ENCODE measurements at places on chromosomes 6 and 20.

GRCh38 chr6:155701342-155701741 lies 245.7 kb upstream of the NOX3 start:
- DNase-seq = no peak

DNA sequence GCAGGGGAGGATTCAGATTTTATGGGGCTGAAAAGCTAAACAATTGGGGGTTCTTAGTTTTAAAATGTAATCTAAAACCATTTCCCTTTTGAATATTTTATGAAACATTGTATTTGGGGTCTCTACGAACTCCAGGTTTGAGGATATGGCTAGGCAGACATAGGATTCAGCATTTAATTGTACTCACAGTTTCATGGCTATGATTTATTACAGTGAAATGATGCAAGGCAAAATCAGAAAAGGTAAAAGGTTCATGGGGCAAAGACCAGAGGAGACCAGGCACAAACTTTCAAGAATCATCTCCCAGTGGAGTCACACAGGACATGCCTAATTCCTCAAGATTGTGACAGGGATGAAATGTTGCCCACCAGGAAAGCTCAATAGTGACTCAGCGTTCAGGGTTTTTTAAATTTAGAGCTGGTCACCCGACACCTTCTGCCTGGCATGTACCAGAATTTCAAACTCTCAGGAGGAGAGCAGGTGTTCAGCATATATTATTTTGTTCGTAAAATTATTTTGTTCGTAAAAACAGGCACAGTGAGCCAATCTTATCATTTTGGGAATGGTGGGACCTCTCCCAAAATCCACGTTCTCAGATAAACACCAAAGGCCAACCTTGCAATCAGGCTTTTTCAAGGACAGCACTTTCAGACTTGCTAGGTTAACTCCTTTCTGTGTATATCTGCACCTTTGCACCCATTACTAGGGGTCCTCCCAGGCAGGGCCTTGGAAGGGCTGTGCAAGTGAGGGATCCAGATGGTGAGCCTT lies 270.3 kb downstream of the NKAIN2 start:
- DNase-seq = no peak

- DNase-seq = peak; percentile 29
Observed at GRCh38 chr6:40796260-40797221, 209.4 kb upstream of the LRFN2 start.

DNA sequence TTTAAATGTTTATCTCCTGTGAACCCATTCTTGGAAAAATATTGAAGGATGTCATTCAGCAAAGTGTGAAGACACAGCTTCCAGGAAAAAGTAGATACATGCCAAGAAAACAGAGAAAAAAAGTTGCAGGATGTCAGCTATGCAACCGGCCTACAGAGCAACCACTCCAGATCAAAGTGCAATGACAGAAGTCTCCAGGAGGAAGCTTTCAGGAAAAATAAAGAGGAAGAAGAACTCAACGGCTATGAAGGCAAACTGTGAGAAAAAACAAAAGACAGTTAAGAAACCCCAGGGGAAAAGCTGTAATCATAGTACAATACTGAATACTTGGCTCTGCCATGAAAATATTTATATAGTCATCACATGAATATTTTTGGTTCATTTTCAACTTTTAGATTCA lies 30.6 kb downstream of the REPS1 start:
- peak; percentile 57 for DNase-seq

DNA sequence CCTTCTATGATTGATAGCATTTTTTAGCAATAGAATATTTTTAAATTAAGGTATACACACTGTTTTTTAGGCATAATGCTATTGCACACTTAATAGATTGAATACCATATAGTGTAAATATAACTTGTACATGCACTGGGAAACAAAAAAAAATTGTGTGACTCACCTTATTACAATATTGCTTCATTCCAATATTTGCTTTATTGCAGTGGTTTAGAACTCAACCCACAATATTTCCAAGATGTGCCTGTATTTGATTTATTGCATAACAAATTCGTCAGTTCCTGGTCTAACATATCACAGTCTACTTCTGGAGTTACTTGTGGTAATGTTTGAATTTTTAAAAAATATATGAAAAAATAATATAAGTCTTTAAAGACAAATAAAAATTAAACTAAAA lies 41.9 kb upstream of the DEFB112 start:
- DNase-seq = no peak

DNA sequence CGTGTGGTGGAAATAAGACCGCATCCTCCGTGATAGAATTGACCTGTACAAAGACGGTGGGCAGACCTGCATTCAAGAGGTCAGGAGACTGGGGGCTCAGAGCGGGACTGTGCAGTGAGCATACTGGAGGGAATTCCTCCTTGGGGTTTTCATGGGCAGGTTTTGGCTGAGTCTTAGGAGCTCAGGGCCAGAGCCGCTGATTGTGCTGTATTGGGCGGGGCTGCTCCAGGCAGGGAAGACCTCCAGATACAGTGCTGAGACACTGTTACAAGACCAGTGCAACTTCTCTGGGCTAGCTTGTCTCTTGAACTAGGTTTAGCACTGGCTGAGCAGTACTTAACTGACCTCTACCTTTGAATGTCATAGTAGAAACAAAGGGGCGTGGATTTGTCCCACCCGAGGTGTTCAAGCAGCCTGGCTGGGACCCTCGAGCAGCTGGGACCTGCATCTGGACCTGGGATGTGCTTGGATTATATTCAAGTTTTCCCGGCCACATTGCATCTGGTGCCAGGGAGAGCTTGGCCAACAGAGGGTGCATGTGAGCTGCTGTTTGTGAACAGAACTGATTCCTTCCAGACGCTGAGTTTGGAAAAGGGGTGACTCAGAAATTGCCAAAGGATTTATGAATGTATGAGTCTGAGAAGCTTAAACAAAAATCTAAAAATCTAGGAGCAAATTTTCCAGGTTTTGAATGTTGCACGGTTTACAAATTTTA lies 33.4 kb upstream of the SLC22A1 start:
- peak; percentile 85 for DNase-seq

- DNase-seq = no peak
Observed at GRCh38 chr20:63966944-63967322, 2.8 kb downstream of the ZNF512B start.

DNA sequence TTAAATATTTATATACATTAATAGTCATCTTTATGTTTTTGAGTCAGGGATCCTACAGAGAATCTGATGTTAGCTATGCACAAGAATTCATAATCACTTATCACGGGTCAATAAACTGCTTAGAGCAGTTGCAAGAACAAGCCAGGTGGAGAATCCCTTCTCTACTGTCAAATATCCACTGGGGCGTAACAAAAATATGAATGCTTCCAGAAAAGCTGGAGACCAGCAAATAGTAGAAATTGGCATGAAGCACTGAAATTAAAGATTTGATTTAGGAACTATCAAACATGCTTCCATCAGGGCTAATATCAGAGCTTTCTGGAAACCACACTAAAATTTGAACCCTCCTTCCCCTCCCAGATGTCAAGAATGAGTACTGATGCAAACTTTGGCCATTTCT lies 37.3 kb downstream of the ADGRG6 start:
- DNase-seq = no peak

GRCh38 chr6:159463119-159463829 lies 229.8 kb downstream of the SOD2 start:
- peak; percentile 27 for DNase-seq

DNA sequence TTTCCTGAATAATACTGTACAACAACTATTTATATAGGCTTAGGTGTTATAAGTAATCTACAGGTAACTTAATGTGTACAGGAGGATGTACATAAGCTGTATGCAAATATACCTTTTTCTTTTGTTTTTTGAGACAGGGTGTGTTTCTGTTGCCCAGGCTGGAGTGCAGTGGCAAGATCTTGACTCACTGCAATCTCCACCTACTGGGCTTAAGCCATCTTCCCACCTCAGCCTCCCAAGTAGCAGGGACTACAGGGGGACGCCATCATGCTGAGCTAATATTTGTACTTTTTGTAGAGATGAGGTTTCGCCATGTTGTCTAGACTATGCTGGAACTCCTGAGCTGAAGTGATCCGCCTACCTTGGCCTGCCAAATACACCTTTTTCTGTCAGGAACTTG lies 191.7 kb upstream of the ZNF217 start:
- no peak for DNase-seq

- DNase-seq = peak; percentile 41
Observed at GRCh38 chr6:144559865-144560593, 274.9 kb downstream of the UTRN start.

GRCh38 chr6:5204376-5204775 lies 56.4 kb downstream of the LYRM4 start:
- DNase-seq = no peak

DNA sequence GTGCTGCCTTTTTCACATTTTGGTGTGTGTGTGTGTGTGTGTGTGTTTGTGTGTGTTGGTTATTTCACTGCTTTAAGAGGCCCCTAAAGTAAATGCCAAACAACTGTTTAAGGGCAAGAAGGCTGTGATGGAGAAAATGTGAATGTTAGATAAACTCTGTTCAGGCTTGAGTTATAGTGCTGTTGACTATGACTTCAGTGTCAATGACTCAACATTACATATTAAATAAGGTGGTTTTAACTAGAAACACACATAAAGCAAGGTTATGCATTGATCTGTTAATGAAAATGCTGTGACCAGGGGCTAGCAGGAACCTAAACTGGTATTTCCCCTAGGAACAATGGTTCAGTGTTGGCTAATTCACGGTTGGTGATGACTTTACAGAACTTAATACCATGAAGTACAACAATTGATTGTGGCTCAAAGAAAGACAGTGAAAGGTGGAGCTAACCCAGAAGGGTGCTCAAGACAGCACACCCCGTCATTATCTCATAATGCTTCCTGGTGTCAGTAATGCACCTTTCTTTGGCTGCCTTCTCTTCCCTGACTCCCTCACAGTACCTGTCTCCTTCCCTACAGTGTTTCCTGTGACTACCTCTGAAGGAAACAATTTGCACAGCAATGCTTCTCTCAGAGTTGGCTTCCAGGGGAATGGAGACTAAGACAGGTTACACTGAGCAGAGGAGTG lies 116.1 kb downstream of the RIN2 start:
- DNase-seq = no peak

DNA sequence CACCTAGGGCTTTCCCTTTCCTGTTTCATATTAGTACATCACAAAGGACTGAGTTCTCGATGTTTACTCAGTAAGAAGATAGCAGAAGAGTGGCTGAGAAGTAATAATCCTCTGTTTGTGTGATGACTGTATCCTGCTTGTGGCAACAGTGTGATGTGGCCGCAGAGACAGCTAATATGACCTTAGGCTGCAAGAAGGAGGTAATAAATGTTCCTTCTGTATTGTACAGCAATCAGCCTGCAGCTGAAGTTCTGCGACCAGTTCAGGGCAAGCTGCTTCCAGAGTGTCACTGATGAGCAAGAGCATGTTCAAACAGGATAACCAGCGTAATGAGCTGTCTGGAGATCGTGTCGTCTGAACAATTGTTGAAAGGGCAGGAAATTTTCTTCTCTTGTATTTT lies 70.9 kb downstream of the OPN5 start:
- DNase-seq = no peak
